ELF-1 (cell line): ENCODE measurements at places on chromosomes 12 and 14.

DNA sequence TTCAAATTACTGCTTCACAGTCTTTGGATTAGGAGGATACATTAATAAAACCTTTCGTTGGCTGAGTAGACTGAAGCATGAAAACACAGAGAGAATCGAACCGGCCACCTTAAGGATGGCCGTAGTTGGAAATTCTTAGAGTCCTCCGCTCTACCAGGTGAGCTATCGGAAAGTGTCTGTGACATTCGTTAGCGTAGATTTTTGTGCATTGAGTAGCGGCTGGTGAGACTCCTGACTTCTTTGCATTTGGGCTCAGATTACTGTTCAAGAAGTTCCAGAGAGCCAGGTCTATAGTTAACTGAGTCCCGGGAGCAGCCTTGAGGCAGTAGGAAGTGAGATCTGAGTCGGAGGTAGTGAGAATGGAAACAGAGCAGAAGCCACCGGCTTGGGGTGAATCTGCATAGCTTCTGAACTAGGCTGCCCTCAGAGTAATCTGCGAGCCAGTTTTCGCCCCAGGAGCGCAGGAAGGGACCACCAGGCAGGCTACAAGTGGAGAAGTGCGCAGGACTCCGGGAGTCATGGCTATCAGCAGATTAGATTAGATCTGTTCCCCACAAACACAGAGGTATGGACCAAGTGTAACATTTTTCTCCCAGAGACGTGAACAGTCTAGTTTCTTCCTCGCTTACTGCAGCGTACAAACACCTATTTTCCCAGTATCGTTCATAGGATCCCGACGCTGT, 11.0 kb downstream of the OR6S1 start:
- peak; percentile 89 for DNase-seq

GRCh38 chr14:26394150-26394810, 203.6 kb downstream of the NOVA1 start:
- DNase-seq, result peak; percentile 92

DNA sequence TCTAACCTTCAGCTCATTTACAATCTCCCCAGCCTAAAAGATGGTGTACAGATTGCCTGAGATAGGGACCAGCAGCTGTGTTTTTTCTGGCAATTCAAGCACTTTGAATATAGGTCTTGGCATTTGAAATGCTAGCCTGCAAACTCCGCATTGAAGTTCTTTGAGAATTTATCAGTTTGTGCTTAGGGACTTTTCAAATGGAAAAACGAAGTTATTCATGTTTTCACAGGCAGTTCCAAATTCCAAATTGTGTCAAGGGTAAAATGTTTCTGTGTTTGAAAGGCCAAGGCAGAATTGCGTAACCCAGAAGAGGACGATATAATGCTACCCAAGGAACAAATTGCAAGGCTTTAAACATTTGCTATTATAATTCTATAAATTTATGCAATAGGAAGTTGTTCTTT, 168.9 kb upstream of the RASSF8 start:
- no peak for DNase-seq

GRCh38 chr12:9648701-9649531, 20.6 kb upstream of the CLEC2D start:
- no peak for DNase-seq

DNA sequence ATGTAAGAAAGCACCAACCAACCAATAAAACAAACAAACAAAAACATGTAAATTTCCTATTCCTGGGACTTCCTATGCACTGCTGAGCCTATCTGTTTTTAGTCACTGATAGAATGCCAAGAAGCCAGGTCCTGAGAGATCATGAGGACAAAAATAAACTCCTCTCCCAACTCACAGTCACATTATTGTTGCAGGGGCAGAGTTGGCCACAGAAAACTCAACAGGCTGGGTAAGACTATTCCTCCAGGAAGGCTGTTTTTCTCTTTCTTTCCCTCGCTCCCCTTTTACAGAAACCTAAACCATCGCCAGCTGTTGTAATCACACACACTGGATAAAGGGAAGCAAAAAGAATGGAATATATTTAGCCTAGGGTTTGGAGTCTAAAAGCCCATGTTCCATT, 55.8 kb upstream of the METAP2 start:
- no peak for DNase-seq

GRCh38 chr14:22370084-22370847, 218.8 kb downstream of the DAD1 start:
- DNase-seq, result no peak

DNA sequence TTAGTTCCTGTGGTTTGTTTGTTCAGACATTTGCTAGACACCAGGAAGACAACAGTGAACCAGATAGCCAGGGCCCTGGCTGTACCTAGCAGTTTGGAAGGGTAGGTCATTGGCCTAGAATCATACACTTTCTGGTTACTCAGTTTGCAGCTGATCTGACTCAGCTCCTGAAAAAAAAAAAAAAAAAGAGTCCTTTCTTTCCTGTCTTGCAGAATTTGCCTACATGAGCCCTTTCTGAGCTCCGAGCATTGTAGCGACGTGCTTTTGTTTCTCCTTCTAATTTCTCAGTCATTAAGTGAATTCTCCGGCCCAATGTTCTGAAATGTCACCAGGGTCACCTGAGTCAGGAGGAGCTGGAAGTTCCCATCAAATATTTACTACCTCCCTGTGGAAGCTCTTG, 2.4 kb downstream of the CABP1 start:
- DNase-seq, result no peak

- no peak for DNase-seq
Observed at GRCh38 chr12:30967026-30967425, 40.5 kb downstream of the TSPAN11 start.

- peak; percentile 50 for DNase-seq
Observed at GRCh38 chr12:75526655-75527511, 15.5 kb upstream of the KRR1 start.

DNA sequence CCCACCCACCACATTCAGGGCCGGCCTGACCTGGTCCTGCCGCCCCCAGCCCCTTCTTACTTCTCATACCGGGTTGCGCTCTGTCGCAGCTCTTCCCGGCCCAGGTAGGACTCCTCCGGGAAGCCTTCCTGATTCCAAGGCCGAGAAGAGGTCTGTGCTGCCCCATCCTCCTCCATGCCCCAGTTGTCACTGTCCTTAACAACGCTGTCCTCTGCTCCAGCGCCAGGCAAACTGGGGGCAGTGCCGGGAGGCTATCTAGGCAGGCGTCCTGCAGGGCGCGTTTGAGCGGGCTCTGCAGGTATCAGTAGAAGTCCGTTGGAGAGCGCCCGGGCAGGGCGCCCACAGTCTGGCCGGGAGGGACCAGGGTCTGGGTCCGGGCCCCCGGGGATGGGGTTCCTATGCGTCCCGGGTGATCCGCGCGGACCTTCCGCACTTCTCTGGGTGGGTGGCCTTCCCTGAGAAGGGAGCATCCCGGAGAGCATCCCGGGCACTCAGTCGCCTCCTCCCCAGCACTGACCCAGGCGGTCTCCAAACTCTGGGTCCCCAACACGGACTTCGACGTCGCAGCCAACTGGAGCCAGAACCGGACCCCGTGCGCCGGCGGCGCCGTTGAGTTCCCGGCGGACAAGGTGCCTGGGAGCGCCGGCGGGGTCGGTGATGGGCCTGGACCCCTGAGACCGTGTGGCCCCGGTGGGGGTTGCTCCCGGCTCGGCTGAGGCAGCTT, 900 bp downstream of the AMN start:
- DNase-seq, result peak; percentile 38

DNA sequence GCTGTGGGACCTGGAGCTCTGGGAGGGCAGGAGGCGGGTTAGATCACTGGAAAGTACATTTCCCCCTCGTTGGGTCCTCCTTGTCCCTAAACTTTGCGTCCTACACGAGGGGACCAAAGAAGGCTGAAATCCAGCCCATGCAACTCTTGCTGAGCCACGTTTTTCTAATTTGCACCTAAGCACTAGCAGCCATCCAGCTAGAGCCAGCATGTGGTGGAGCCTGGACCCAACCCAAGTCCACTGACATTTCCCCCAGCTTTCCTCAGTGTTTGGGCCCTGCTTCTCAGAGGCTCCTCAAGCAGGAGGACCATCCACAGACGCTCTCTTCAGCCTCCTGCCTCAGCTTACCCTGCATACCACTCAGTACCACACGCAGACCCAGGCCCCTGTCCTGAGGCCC, 49.7 kb downstream of the TSPAN11 start:
- DNase-seq, result no peak

DNA sequence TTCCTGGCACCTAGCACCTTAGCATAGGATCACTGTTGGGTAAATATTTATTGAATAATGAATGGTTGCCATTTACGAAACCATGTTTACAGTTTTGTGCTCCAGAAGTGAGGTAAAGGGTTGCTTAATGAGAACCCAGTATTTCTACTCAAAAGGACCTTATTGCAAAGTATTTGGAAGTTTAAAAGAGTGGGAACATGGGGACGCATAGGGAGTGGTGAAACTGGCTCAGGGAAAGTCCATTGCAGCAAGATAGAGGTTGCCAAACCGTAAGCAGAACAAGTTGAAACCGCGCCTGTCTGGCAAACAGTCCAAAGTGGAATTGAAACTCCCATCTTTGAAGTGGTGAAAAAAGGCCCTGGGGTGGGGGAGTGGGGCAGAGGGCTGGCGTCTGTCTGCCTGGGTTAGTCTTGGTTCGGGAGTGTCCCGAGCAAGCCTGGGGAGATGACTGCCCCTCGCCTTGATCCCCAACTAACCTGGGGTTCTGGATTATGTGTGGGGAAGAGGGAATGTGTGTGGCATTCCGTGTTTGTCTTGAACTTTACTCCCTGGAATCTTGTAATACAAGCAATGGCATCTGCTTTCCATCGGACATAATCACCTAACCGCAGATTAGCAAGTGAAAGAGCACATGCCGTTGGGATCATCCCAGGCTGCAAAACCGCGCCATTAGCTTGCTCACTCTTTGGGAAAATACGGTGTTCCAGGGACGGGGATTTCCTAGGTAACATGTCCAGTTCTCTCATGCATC, 7.2 kb downstream of the ALDH2 start:
- DNase-seq, result peak; percentile 87

DNA sequence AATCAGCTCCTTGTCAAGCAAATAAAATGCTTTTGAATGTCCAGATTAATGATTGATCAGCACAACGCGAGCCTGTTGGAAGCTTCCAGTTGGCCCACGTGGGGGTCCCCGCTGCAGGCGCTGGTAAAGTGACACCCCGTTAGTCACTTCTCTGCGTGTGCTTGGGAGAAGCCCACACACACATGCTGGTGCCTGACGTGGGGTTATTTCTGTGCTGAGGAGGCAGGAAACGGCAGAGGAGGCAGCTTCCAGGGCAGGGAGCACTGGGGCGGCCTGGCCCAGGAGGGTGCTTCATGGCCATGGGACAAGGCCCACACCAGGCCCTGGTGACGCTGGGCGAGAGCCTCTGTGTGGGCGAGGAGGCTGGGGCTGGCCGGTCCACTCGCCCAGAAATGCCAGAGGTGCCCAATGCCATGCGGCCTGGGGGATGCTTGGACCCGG, 101.5 kb downstream of the KIF26A start:
- no peak for DNase-seq

- DNase-seq, result no peak
Observed at GRCh38 chr14:32074887-32075572, 2.1 kb upstream of the ARHGAP5 start.

- DNase-seq, result no peak
Observed at GRCh38 chr14:105838591-105839424, 312.4 kb downstream of the TMEM121 start.

DNA sequence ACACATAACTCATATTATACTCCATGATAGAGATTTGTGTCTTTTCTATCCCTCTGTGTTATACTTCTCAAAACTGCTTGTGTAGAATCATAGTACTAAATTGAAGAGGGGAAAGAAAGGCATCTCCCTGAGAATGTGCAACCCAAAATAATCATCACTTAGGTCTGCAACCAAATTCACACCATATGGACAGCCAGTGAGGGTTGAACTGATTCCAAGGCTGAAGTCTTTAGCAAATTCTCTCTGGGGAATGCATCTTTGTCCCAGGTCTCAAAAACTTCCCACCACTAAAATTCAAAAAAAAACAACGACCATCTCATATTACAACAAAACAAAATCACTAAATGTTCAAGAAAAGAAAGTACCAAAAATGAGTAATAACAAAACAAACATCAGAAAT, 11.0 kb downstream of the ZFC3H1 start:
- DNase-seq, result no peak
